Activated CD4-positive, alpha-beta T cell treated with anti-CD3 and anti-CD28 coated beads, Interleukin-2, amount 50 U/mL, for 48 hours (primary cell): ENCODE measurements at places on chromosomes 1 and 21.

DNA sequence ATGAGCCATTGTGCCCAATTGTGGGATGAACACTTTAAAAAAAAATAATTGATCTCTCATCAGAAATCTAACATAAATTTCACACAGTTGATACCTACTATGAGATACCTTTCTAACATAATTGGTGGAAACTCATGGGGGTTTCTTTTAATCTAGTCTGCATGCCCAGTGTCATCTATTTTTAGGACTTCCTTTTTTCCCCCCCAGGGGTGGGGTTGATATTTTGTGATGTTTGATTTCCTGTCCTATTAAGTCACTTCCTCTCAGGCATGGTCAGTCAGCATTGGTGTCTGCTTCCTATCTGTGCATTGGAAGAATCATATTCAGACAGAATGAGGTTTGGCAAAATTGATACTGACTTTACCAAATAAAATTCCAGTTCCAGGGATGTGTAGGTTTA, 21.5 kb downstream of the NFYC start:
- no peak for DNase-seq

GRCh38 chr21:31682620-31683019, 23.1 kb downstream of the SOD1 start:
- DNase-seq: no peak

DNA sequence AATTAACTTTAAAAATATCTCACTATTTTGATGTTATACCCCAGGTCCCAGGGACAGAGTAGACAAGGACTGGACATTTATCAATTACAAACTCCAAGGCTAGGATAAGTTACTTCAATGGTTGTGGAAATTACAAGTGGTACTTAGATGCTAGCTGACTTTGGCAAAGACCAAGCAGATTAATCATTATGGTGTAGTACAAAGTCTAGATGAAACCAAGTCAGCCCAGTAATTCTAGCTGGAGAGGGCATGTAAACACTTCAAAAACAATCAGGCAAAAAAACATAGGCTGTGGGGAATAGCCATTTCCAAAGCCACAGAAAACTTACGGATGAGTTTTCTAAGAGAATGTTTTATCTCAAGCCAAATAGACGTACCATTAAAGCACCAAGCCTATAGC, 124.5 kb downstream of the TSEN15 start:
- DNase-seq: no peak

DNA sequence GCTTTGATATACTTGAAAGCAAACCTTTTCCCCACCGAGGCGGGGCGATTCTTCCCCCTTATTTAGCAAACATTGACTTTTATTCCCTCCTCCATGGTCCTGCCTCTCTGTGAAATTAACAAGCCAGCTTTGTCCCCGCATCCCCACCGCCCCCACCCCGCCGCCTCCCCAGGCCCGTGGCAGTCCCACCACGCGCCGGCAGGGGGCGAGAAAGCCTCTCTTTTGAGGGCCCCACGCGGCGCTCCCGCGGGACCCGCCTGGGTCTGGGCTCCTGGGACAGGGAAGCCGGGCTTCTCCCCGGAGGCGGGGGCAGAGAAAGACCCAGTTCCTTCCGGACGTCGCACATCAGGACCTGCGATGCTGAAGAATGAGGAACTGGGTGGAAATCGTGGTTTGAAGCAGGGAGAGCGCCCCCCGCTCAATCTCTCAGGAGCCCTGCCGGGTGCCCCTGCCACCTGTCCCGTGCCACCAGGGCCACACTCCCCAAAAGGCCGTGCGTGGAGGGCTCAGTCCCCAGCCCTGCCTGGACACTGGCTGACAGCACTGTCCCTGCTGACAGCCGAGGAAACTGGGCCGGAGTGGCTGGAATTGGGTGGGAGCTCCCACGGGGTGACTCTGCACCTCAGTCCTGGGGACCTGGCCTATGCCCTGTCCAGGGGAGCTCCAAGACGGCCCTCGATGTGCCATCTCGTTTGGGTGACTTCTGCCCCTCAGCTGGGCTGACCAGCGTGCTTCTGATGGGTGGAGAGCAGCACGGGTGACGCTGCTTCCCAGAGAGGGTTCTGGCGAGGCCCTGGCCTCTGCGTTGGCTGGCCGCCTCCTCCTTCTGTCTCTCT, 8.6 kb upstream of the ACTRT2 start:
- DNase-seq: peak; percentile 65

GRCh38 chr21:44486302-44486701, 31.0 kb downstream of the LRRC3 start:
- DNase-seq: no peak

- no peak for DNase-seq
These were observed 66.8 kb upstream of the PRRC2C start for GRCh38 chr1:171418546-171418945.

- no peak for DNase-seq
These were observed 31.0 kb upstream of the MTMR11 start for GRCh38 chr1:149967646-149968045.

DNA sequence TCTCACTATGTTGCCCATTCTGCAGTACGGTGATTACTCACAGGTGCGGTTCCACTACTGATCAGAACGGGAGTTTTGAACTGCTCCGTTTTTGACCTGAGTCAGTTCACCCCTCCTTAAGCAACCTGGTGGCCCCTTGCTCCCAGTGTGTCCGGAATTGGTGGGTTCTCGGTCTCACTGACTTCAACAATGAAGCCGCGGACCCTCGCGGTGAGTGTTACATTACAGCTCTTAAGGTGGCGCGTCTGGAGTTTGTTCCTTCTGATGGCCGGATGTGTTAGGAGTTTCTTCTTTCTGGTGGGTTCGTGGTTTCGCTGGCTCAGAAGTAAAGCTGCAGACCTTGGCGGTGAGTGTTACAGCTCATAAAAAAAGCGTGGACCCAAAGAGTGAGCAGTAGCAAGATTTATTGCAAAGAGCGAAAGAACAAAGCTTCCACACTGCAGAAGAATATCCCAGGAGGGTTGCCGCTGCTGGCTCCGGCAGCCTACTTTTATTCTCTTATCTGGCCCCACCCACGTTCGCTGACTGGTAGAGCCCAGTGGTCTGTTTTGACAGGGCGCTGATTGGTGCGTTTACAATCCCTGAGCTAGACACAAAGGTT, 17.6 kb upstream of the PARP1 start:
- peak; percentile 33 for DNase-seq

DNA sequence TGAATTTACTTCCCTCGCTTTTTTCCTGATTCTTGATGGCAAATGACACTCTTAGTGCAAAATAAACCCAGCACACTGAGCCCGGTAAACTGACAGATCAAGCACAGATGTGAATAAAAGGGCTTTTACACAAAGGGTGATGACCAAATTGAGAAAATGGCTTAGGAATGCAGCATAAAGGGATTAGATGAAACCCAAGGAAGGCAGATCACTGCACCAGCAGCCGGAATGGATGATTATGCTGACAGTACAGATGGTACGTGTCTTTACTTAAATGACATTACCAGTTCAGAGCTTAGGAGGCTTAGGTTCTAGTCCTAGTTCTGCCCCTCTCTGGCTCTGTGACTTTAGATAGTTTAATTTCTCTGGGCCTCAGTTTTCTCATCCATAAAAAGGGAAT, 12.0 kb downstream of the PKP1 start:
- no peak for DNase-seq

GRCh38 chr21:32392299-32392879, 423 bp downstream of the URB1 start:
- peak; percentile 9 for DNase-seq

GRCh38 chr1:22112554-22112953, 30.3 kb downstream of the WNT4 start:
- no peak for DNase-seq

- DNase-seq: no peak
These were observed 1331.7 kb downstream of the MRPL39 start for GRCh38 chr21:24275616-24276015.

- DNase-seq: no peak
These were observed 203.2 kb downstream of the HIVEP3 start for GRCh38 chr1:41715441-41716095.

GRCh38 chr1:216173376-216173995, 249.8 kb downstream of the USH2A start:
- no peak for DNase-seq

GRCh38 chr1:203366476-203366875, 15.6 kb upstream of the FMOD start:
- DNase-seq: no peak

DNA sequence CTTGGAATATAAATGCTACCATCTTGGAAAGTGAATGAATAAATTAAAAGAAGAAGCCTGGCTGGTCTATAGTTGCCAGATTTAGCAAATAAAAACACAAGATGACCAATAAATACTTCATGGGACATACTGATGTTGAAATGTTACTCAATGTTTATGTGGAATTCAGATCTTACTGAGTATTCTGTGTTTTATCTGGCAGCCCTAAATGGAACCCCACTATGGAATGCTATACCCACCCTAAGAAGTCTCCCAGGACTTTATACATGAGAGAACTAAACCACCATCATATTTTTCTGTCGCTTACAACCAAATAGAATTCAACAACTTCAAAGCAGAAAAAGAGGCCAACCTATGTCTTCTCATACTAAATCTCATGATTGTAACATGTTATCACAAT, 177.6 kb upstream of the HMCN1 start:
- DNase-seq: no peak

GRCh38 chr21:16418642-16419041, 688.9 kb downstream of the USP25 start:
- no peak for DNase-seq

GRCh38 chr1:34984435-34984792, 733 bp downstream of the TMEM35B start:
- no peak for DNase-seq

DNA sequence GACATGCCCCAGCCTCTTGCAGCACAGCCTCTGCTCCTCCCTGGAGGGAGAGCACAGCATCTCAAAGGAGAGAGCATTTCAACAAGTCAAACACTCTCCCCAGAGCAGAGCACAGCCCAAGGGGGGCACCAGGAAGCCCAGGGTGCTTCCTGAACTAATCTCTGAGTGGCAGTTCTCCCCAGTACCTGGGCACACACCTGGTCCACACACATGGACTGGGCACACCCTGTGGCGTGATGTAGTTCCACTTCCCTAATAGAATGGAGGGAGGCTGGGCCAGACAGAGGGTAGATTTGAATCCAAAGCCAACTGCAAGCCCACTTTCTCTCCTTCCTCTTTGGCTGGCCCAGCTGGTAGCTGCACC, 55.5 kb downstream of the CD46 start:
- DNase-seq: no peak

GRCh38 chr1:91864017-91864700, 21.8 kb downstream of the TGFBR3 start:
- no peak for DNase-seq

- DNase-seq: no peak
These were observed 27.2 kb upstream of the TDRD10 start for GRCh38 chr1:154474802-154475201.

- DNase-seq: peak; percentile 44
These were observed 26.5 kb downstream of the GPR137B start for GRCh38 chr1:236168716-236169429.

DNA sequence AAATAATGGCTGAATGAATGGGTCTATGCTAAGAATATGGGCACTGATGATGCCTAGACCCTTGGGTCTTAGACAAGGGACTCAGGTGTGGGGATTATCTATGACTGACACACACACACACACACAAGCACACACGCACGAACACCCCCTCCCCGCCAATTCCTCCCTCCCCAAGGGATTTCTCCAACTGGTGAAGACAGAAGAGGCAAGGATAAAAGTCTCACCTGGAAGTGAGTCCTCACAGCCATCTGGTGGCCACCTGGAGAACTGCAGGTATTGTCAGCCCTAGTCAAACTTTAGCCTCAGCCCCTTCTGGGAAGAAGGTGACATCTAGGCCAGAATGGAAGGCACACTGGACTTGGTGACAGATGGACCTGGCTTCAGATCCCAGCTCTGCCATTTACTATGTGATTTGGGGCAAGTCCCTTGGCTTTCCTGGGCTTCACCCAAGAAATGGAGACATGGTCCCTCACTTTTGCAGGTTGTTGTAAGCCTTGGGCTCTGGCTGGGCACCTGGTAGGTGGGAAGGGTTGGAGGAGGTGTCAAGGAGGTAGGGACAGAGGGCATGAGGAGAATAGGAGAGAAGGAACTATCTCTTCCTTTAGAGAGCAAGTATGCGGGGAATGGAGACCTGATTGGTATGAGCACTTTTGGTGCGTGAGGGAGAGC, 4.0 kb upstream of the GPR3 start:
- DNase-seq: peak; percentile 83

DNA sequence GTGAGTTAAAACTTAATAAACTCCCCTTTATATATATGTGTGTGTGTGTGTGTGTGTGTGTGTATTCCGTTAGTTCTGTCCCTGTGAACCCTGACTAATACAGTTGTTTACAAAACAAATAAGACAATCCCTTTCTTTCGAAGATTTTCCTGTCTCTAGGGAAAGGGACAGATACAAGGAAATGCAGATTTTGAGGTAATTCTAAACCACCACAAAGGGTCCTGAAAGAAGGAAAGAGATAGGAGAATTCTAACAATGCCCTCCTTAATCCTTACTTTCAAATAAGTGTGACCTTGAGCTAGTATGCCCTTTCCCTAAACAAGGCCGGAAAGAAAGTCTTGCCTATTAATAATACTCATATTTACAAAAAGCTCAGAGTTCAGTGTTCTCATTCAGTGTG, 164.8 kb upstream of the COL11A1 start:
- DNase-seq: no peak

GRCh38 chr1:108089477-108089876, 110.7 kb downstream of the SLC25A24 start:
- no peak for DNase-seq

GRCh38 chr1:76158126-76158525, 83.6 kb downstream of the ST6GALNAC3 start:
- DNase-seq: no peak

DNA sequence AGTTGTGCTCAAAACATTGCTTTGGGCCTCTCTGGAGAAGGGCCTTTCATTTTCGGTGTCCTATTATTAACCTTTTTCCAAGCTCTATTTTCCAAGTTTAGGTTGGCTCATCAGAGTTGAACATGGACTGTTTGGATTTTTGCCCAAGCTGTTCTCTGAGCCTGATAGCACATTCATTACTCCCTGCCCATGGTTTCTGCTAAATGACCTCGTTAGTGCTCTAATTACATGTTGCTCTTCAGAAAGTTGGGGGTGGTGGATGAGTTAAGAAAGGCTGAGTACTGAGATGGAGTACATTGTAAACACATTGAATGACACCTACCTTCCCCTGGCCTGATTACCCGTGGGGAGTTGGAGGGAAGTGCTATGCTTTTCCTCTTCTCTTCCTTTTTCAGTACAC, 38.9 kb downstream of the LMO4 start:
- DNase-seq: no peak

DNA sequence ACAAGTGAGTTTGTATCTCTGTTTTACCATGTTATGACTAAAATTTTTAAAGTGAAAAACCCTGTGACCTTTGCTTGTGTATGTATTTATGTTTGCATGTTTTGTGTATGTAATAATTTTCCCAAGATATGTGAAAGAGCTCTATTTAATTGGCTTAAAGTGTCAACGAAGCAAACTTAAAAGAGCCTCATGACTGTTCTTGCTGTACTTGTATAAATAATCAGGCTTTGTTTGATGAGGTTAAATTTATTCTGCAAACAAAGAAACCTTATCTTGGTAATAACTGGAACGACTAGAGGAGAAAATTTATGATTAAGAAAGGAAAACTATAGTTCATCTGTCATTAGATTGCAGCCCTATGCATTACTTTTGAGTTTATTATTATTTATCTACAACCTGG, 6.6 kb downstream of the GBP7 start:
- no peak for DNase-seq

GRCh38 chr21:46160657-46160906, 5.2 kb upstream of the FTCD start:
- DNase-seq: no peak

GRCh38 chr1:152580433-152580832, at the start of gene LCE3D:
TSS of gene LCE3D (minus strand) at chr1:152580516. CDS start at chr1:152579936, 580 bp downstream.
- DNase-seq: no peak
